B cell (primary cell): ENCODE measurements at places on chromosomes 16 and 17. TPM values are rescaled to one million over a fixed set of nuclear protein-coding genes. Genes with fewer than 3 reads are reported as not detected.

- no peak for DNase-seq
These were observed 9.4 kb upstream of the CMTM4 start for GRCh38 chr16:66705790-66706505.

DNA sequence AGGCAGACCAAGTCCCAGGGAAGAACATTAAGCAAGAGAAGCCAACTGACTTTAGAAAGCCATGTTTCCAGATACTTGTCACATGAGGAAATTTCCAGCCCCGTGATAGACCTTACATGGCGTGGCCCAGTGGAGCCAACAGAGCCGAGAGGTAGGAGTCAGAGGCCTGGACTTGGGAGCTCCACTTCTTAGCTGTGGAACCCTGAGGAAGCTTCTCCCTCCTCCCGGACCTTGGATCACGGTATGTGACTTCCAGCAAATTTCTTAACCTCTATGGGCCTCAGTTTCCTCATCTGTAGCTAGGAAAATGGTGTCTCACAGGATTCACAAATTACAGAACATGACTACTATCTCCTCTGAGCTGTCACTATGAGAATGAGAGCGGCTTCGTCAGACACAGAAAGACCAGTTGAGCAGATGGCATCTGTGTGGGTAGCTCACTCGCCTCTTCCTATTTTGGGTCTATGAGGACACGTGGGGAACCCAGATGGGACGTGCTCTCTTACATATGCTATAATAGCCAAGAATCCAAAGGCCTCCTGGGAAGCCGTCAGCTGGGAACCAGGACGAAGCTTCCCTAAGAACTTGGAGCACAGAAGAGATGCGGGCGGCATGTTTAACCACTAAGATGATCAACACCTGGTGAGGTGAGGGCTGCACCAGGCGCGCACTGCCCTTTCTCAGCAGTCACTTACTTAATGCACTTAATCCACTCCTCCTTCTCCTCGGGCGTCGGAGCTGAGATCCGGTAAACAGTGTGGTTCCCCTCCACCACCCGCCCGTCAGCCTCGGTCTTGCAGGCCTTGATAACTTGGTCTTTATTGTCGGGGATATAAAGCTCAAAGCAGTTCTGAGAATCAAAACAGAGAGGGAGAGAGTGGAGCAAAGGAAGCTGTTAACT lies 102.3 kb downstream of the CYTH1 start:
- DNase-seq = no peak

GRCh38 chr16:87326151-87326571 lies 9.0 kb upstream of the C16orf95 start:
- DNase-seq = no peak

GRCh38 chr16:73553941-73554660 lies 506.2 kb upstream of the ZFHX3 start:
- no peak for DNase-seq

DNA sequence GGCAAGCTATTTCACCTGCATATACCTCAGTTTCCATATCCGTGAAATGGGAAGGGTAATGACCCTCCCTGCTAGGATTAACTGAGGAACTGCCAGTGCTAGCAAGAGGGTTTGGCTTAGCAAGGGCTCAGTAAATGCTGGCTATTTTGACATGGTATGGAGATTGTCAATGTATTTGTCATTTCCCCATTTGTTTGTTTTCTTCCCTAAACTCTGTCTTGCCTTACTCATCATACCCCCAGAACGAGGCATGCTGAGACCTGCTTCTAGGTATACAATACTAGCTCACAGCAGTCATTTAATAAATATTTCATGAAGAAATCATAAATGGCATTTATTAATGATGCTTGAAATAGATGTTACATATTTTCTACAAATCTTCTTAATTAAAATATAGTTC lies 124.0 kb downstream of the DYNLRB2 start:
- no peak for DNase-seq

Gene CFAP97D1
- 0.01 and 0.04 TPM in 2 replicates for polyA plus RNA-seq
